ENCODE measurements at places on chromosomes 13 and 19.

- DNase-seq = no peak
Measured at GRCh38 chr19:21922276-21922675, 86.3 kb upstream of the ZNF43 start.

DNA sequence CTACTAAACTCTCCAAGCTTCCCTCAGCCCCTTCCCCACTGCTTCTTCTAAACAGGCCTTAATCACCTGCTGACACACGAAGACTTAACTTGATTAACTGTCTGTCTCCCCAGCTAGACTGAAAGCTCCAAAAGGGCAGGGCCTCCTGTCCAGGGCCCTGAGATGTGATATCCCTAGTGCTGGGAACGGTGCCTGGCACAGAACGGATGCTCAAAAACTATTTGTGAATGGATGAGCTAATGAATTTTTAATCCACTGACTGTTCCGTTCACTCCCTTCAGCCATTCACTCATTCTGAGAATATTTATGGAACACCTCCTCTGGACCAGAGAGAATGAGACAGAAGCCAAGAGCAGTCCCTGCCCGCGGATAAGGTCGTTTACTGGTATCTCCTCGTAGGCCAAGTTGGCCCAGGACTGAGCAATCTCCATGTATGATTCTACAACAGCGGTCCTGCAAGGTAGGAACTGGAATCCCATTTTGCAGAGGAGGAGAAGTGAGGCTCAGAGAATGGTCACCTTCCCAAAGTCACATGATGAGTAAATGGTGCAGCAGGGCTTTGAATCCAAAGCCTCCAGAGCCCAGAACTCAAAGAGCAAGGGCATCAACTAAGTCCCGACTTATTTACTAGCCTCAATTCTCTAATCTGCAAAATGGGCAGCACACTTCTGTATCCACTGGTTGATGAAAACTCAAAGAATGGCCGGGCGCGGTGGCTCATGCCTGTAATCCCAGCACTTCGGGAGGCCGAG lies 3.4 kb downstream of the DMWD start:
- no peak for DNase-seq

DNA sequence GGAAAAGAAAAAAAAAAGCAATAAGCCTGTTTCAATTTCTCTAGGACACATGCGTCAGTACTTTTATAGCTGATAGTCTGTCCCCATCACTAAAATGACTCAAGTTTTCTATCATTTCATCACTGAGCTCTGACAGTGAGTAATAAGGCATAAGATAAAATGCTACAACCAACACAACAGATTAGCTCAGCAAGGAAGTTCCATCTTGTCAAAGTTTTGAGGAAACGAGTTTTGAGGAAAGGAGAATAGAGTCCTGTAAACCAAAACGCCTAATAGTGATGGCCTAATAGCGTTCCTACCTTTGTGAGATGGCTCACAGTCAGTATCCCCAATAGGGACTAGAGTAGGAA lies 145.1 kb downstream of the LACC1 start:
- DNase-seq = no peak

- no peak for DNase-seq
Measured at GRCh38 chr13:31073859-31074718, 87.6 kb downstream of the HSPH1 start.

GRCh38 chr19:43695985-43696704 lies 19.7 kb upstream of the IRGC start:
- no peak for DNase-seq

GRCh38 chr19:755063-755462 lies 4.2 kb downstream of the MISP start:
- DNase-seq = no peak

DNA sequence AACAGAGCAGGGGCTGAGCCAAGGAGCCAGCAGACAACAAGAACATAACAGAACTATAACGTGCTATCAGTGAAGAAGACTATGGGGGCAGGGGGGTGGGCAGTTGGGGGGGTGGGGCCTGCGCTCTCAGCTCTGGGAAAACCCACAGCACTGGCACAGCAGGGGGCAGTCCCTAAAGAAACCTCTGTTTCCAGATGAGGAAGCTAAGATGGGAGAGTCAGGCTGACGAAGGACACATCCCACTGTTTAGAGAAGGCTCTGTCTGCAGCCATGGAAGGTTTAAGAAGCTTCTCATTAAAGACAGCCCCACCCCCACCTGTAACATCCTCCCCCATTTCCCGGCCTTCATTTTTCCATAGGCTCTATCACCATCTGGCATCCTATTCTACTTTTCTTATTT lies 7.1 kb upstream of the DOCK9 start:
- DNase-seq = no peak

GRCh38 chr19:12331211-12331941 lies 2.1 kb downstream of the ZNF563 start:
- DNase-seq = peak; percentile 30

DNA sequence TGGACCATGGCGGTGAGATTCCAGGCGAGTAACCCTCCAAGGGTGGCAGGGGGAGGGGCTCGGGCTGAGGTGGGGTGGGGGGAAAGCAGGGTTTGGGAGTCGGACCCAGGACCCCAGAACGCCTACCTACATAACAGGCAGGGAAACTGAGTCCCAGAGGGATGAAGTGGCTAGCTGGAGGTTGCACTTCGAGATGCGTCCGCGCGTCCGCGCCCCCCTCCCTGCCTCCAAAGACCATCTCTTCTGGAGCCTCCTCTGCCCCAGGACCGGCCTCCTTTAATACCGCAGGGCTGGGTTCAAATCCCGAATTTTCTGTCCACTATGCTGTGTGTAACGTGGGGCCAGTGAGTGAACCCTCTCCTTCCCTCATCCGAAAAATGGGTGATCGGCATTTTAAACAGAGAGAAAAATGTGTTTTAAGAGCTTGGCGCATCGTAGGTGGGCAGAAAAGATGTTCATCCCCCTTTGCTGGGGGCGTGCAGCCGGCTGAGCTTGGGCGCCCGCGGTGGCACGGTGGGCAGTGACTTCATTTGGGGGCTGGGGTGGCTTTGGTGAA lies 13.8 kb downstream of the TJP3 start:
- DNase-seq = no peak

GRCh38 chr19:29702161-29702962 lies 12.7 kb downstream of the C19orf12 start:
- DNase-seq = no peak

DNA sequence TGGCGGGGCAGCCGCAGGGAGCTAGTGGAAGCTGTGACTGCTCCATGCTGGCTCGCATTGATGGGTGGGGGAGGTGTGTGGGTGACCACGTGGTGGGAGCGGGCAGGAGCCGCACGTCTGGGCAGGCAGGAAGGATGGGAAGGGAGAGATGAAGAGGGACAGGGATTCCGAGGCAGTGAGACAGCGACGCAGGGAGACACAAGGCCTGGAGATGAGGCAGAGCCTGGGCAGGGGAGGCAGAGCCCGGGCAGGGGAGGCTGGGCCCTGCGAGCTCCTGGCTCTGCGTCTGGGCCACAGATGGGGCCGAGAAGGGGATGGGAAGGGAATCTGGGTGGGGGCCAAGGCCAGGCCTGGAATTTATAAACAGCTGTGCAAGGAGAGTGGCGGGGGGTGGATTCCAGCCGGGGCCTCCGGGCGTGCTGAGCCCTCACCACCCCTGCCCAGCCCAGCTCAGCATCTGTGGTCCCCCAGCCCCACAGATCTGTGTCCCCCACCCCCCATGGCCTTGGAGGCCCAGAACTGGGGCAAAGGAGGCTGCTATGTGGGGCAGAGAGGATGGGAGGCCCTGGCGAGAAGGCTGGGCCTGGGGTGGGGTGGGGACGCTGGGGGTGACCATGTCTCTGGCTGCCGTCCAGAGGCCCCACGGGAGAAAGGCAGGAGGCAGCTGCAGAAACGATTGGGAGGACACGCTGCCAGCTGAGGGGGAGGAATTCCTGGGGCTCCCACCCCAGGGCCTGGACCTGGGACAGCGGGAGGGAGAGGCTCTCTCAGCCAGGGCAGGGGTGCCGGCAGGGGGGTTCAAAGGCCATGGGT lies 6.0 kb downstream of the EHD2 start:
- DNase-seq = no peak

DNA sequence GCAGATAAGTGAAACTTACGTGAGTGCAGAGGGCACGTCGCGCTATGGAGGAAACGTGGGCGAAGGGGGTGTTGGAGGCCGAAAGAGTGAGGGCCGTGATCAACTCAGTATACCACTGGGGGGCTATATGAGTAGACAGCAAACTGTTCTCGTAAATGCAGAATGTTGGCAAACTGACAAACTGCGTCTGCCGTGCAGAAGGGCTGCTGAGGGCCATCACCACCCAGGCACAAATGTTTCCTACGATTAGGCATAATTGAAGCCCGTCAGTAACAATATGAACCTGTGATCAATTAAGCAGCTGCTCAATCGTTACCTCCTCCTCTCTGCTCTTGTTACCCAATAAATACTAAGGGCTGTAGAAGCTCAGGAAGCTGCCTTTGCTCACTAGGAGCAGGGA lies 17.3 kb upstream of the MADCAM1 start:
- DNase-seq = no peak

DNA sequence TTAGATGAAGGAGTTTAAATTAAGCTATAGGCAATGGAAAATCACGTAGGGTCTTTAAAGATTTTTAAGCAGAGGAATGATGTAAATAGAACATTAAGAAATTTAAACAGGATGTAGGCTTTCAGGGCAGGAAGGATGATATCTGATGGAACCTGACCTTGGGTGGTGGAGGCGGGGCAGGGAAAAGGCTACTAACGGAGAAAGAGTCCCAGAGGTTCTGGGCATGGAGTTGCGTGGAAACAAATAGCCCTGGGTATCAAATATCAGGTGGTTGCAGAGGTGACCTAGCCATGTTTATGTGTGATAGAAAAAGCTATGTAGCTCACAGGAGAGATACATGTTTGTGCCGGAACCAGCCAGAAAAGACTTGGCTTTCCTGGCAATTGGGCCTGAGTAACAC lies 7.8 kb upstream of the CDK8 start:
- DNase-seq = no peak

GRCh38 chr19:32570081-32570785 lies 10.8 kb upstream of the PDCD5 start:
- no peak for DNase-seq

- no peak for DNase-seq
Measured at GRCh38 chr19:56162258-56162657, 13.6 kb upstream of the GALP start.

DNA sequence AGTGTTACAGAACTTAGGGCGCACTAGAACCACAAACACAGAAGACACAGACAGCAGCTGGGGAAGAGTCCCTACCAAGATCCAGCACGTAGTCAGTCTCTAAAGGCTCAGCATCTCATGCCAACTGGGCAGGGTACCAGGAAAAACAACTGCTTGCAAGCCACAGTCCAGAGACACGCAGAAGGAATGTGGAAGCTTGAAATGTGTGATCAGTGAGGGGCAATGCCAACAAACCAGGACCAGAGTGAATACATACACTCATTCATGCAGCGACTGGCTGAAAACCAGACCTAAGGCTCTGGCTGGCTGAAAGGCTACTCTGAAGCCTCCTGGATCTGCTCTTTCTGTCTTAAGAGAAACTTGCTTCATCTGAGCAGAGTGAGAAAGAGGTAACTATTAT lies 1484.8 kb downstream of the EFNB2 start:
- no peak for DNase-seq

DNA sequence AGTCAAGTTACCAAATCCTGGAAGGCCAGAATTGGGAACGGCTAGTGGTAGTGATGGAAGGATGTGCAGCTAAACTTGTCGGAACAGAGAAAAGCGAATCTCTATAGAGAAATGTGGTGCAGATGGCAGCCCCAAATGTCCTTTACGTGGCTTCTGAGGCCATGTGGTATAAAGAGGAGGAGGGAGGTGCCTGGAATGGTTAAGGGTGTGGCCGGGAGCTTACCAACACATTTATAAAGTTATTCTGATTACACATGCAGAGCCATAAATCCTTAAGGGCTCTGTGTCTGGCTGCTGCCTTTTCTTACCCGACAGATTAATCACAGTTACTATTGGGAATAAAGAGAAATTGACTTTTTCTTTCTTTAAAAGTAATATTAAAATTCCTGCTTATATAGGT lies 190.1 kb downstream of the OXGR1 start:
- DNase-seq = no peak

- no peak for DNase-seq
Measured at GRCh38 chr13:108984251-108984920, 355.0 kb downstream of the MYO16 start.

Data from stimulated activated CD8-positive, alpha-beta memory T cell treated with anti-CD3 and anti-CD28 coated beads, Interleukin-2, amount 100 ng/mL, for 1 hour (primary cell).